ENCODE measurements at places on chromosomes 7 and 10.

GRCh38 chr7:142443216-142444010, 185.6 kb upstream of the PRSS58 start:
- DNase-seq, result no peak

- DNase-seq, result peak; percentile 27
Observed at GRCh38 chr7:29563590-29564495, at the start of gene PRR15. TSS of gene PRR15 (plus strand) at chr7:29563835. CDS start at chr7:29566330, 2,495 bp downstream.

DNA sequence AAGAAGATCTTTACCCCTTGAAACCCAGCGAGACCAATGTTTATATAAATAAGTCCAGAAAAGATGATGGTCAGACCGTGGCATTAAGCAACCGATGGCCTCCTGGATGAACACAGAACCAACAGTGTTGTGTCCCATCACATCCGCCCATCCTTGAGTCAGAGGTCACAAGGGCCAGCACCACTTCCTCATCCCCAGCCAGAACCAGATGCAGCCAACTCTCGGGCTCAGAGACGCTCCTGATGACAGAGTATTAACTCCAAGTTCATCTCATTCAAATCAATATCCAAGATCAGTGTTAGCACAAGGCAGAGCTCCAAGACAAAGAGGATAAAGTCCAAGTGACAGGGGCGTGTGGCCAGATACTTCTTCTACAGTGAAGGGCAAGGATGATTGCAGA, 63.5 kb downstream of the FAM53B start:
- DNase-seq, result no peak

GRCh38 chr10:94129393-94130130, 135.8 kb downstream of the PLCE1 start:
- DNase-seq, result no peak

- peak; percentile 52 for DNase-seq
Observed at GRCh38 chr7:142587578-142588191, 161.6 kb upstream of the PRSS1 start.

DNA sequence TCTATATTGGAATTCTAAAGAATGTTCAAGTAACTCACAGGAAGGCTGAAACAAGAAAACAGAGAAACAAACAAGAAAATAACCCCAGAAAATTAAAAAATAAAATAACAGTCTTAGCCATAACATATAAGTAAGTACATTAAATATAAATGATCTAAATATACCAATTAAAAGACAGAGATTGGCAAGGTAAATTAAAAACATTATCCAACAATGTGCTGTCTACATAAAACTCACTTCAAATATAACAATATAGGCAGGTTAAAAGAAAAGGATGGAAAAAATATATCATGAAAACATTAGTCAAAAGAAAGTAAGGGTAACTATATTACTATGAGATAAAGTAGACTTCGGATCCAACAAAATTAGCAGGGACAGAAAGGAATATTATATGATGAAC, 98.1 kb upstream of the NANOS1 start:
- no peak for DNase-seq

DNA sequence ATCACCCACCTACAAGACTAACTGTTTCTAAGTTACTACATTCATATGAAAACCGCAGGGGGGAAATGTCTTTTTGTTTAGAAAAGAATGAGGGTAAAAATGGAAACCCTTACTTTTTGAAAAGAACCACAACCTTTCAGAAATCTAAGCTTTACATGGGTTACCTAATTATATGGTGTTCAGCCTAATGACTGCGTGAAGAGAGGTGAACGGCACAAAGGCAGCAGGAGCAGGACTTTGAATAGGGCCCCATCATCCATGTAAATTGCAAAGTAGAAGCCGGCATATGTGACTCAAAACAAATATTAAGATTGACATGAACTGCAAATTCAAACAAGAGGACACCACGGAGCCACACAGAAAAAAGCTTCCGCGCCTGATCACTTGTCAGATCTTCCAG, 25.1 kb downstream of the NEBL start:
- no peak for DNase-seq

DNA sequence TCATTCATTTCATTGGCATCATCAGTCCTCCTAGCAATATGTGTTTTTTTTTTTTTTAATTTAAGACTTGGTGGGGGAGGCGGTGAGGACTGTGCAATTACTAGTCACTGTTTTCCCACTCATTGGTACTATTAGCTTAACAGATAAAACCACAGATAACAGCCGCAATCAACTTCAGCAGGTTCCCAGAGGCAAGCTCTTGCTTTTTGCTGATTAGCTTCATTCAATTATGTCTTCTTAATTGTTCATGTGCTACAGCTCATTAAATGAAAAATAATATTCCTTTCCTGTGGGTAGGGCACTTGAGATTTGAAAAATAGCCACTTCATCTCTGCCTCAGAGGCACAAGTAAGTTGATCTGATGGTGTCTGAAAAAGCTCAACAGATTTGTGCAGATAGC, 215.5 kb downstream of the PCDH15 start:
- no peak for DNase-seq

DNA sequence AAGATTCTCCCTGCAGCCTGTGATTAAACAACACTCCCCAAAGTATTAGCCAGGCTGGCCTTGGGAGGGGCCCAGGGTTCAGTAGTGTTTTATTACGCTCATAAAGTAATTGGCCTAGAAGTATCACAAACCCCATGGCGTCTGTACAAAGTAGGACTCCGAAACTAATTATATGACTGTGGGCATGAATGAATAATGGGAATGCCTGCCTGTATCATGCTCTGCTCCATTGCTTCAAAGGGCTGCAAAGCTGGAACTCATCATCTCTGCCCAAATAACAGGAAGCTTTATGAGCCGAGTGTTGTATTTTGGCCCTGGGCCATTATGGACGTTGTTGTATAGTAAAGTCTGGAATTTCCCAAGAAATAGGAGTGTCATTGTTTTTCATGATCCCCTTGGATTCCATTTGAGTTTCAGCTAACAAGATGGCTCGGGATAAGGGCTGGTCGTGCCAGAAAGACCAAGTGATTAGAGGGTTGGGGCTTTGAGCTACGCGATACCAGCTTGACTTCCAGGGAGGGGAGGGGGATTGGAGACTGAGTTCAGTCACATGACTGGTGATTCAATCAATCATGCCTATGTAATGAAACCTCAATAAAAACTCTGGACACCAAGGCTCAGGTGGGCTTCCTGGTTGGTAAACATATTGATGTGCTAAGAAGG, 65.3 kb upstream of the NPTX2 start:
- DNase-seq, result no peak

- DNase-seq, result no peak
Observed at GRCh38 chr7:98562381-98562823, 54.7 kb upstream of the NPTX2 start.

- no peak for DNase-seq
Observed at GRCh38 chr10:72665925-72666324, 26.0 kb upstream of the MCU start.

DNA sequence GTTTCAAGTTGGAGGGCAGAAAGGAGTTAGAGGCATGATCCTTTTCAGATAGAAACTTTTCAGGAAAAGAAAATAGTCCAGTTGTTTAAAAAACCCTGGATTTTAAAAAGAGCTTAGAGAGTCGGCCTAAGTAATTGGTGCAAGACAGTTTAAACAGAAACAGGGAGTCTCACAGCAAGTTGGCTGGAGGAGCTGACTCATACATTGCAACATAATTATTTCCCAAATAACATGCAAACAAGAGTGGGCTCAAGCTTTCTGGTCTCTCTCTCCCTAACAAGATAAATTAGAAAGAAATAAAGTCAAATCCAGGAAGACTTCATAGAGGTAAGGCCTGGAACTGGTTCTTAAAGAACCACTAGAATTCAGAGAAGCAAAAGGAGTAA, 100.3 kb upstream of the AGBL3 start:
- DNase-seq, result no peak

- no peak for DNase-seq
Observed at GRCh38 chr7:101096957-101097347, 11.7 kb downstream of the TRIM56 start.

DNA sequence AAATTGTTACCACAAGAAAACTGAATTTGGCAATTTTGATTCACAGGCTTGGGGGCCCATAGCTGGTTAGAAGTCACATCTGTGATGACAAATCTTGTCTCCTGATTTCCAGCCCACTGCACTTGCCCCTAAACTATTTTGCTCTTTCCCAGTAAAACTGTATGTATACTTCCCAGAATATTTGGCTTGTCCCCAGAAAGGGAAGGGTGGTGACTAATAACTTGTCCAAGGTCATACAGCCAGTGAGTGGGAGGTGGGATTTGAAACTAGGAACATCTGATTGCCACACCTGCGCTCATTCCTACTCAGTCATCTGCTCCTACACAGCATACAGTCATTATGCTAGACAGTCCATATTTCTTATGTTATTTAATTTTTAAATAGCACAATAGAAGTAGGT, 304.5 kb downstream of the SDHAF3 start:
- no peak for DNase-seq

GRCh38 chr10:43440463-43441134, 3.7 kb downstream of the ZNF487 start:
- no peak for DNase-seq

DNA sequence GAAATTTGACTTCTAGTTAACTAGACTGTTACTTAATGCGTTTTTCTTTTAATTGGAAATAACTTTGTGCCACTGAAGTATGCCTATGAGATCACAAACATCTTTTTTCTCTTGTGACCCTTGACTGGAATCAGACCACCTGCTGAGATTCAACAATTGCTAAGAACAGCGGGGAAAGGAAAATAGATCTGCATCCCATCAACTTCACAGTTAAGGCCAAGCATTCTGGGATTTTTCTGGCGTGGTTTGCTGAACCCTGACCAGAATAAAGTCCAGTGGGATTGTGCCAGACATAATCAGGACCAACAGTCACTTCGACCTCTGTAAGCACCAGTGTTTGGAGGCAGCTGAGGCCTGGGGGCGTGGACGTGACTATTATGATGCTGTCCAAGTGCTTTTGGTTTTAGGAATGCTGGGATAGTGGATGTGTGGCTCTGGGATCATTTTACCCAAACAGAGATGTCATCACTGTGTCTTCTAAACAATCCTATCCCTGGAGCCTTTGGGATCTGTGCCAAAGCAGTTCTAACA, 373.3 kb upstream of the PRKCQ start:
- no peak for DNase-seq

GRCh38 chr10:71581376-71581775, 138.2 kb downstream of the C10orf105 start:
- no peak for DNase-seq

- DNase-seq, result no peak
Observed at GRCh38 chr10:971150-971542, 17.1 kb upstream of the GTPBP4 start.

GRCh38 chr7:1732645-1733044, 62.6 kb downstream of the ELFN1 start:
- DNase-seq, result no peak

DNA sequence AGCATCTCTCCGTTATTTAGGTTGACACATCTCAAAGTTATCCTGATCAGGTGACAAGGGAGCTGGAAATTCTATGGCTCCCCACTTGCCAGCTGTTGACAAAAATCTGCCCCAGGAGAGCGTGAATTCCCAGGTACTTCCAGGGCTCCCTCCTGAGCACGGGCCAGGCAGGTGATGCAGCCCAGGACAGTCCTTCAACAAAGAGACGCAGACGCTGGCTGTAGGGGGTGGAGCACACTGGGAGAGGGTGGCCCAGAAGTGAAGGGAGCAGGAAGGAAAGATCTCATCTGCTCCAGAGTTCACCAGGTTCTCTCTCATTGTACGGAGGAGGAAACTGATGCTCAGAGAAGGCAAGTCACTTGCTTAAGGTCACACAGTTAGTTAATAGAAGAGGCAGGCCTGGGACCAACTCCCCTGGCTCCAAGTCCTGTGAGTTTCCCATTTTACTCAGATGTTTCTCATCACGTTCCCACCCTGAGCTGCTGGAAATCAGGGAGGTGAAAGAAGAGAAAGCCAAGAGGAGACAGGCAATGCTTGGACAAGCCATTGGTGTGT, 41.0 kb upstream of the CHST3 start:
- no peak for DNase-seq

- DNase-seq, result no peak
Observed at GRCh38 chr7:51606601-51607154, 290.1 kb upstream of the COBL start.

DNA sequence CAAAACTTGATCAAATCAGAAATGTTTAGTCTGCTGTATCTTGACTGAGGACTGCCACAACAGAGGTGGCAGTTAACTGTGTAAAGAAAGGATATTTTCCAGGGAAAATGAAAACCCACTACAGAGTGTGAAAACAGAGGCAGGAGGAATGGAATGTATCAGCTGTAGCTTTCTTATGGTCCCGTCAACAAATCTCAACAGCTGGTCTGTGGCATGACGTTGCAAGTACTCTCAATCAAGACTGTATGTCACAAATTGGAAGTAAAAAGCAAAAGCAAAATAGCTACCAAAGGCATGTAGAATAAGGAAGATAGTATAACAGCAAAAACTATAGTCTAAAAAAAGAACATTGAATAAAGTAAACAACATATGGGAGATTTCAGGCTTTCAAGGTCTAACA, 123.5 kb downstream of the KMT2C start:
- DNase-seq, result no peak

DNA sequence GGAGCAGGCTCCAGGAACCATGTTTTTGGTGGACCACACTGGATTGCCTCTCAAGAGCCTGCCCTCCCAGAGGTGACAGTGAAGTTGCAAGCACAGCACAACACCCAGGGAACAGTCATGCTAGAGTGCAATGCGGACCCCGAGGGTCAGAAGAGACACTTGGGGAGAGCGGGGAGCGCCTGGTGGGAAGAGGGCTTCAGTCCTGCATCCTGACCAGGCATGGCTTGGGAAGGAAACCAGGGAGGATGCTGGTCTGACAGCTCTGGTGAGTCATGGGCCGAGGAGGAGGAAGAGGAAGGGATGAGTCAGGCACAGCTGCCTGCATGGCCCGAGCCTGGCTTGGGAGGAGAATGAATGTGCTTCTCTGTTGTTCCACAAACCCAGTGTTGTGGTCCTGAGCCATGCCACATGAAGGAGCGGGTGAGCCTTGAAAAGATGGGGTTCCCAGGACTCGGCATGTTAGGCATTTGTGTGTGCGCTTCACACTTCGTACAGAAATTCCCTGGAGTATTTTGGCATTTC, 29.5 kb upstream of the ANKRD2 start:
- DNase-seq, result no peak

- DNase-seq, result no peak
Observed at GRCh38 chr7:110417611-110418010, 673.3 kb upstream of the LRRN3 start.

- peak; percentile 97 for DNase-seq
Observed at GRCh38 chr7:153524070-153524601, 528.1 kb upstream of the DPP6 start.

Measured in cerebellar cortex (tissue), 1 donor.